Thoracic aorta (tissue), 2 donors: ENCODE measurements at places on chromosomes 5 and 9.

- DNase-seq, result no peak
These were observed 310.7 kb downstream of the RAB3C start for GRCh38 chr5:58893551-58893950.

DNA sequence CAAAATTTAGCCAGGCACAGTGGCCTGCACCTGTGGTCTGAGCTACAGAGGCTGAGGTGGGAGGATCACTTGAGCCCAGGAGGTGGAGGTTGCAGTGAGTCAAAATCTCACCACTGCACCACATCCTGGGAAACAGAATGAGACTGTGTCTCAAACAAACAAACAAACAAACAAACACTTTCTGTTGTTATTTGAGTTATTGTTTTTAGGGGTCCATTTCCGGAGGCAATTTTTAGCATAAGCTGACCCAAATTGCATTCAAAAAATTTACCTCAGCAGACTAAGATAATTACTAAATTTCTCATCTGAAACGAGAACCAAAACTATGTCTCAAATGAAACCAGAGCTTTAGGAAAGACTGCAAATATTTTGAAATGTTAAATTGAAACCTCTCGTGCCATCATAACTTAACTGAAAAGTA, 1485.1 kb downstream of the EFNA5 start:
- no peak for DNase-seq

DNA sequence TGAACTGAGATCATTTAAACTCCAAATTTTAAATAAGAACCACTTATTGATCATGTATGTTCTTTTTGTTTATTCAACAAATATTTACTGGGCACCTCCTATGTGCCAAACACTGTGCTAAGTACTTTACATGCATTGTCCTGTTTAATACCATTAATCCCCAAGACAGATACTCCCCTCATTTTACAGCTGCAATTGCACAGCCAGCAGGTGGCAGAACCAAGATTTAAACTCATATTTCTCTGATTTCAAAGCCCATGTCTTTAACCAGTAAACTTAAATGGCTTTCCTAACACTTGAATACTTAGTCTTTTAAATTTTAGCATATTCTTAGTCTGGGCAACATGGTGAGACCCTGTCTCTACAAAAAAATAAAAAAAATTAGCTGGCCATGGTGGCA, 43.4 kb upstream of the KIAA1958 start:
- DNase-seq, result no peak

GRCh38 chr9:5767968-5768932, 64.7 kb downstream of the ERMP1 start:
- DNase-seq, result no peak

- DNase-seq, result no peak
These were observed 1669.3 kb upstream of the CDH9 start for GRCh38 chr5:28707706-28708105.

GRCh38 chr9:98328770-98329169, 73.3 kb upstream of the TBC1D2 start:
- no peak for DNase-seq

DNA sequence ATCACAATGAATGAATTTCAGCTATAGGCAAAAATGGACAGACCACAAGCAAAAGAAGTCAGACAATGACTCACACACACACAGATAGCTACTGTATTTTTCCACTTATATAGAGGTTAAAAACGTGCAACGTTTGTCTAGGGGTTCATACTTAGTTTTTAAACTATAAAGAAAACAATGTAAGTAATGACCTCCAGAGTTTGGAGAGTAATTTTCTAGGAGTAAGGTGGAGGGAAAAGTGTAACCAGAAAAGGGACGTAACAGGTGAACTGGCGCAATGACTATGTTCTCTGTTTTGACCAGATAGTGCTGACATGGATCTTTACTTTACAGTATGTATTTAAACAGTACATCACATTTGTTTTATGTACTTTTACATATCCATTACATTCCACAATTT, 51.1 kb downstream of the FNIP1 start:
- DNase-seq, result no peak

GRCh38 chr5:144504929-144505577, 334.4 kb downstream of the KCTD16 start:
- DNase-seq, result no peak

DNA sequence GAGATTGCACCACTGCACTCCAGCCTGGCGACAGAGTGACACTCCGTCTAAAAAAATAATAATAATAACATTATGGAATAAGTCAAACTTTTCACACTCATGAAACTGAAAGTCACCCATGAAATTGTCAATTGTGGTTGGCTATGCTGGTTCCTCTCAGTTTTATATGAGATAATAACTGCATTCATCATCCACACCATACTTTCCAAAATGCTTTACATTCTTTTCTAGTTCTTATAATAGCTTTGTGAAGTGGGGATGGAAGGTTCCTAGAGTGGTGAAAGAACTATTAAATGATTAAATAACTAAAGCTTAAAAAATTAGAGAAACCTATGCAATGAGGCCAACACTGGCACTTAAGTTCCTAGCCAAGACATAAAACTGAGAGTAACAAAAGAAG, 12.6 kb upstream of the ASPN start:
- no peak for DNase-seq

DNA sequence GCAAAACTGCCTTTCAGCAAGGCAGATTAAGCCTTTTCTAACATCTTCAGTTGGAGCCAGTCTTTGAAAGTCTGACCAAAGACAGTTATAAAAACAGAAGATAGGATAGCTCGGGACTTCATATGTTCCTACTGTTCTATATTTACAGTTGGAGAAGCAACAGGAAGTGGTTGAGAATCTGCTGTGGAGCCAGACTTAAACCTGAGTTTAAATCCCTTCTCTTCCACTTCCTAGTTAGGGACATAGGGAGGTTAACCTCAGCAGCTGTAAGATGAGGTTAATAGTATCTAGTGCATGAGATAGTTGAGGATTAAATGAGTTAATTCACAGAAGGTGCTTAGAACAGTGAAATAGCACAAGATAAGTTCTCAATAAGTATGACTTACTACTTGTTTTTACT, 84.5 kb upstream of the FREM1 start:
- DNase-seq, result no peak

- DNase-seq, result no peak
These were observed 27.6 kb upstream of the CDKN2AIPNL start for GRCh38 chr5:134439210-134439654.

DNA sequence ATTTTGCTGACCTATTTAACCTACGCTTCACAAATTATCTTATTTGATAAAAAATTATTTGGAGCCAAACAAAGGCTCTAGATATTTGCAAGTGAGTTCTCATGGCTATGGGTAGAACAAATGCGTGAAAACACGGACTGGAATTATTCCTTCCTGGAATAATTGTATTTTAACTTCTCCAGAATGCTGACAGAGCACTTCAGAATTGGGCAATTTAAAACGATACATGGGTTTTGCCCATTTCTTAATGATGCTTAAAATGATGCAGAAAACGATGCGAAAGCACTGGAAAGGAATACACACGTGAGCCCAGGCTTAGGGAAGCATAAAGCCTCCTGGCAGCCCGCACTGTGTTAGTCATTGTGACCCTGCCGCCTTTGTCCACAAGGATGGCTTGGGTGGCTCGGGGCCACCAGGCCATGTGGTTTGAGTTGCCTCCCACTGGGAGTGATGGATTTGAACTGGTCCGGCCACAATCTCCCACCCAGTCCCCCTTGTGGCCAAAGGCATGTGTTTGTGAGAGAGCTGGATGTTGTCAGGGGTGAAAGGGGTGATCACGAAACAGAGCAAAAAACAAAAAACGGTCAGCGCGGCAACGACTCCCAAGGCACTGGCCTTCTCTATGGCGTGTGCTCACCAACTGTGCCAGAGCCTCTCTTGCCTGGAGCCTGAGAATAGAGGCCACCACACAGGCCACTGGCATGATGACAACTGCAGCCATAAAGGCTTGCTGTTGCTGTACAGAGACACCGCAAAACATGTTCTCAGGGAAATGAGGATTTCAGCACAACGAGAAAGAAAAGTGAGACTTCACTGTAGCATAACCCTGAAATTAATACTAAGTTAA, 234.2 kb upstream of the ADAMTS16 start:
- no peak for DNase-seq

- no peak for DNase-seq
These were observed 2074.5 kb downstream of the MAT2B start for GRCh38 chr5:165579911-165580310.

DNA sequence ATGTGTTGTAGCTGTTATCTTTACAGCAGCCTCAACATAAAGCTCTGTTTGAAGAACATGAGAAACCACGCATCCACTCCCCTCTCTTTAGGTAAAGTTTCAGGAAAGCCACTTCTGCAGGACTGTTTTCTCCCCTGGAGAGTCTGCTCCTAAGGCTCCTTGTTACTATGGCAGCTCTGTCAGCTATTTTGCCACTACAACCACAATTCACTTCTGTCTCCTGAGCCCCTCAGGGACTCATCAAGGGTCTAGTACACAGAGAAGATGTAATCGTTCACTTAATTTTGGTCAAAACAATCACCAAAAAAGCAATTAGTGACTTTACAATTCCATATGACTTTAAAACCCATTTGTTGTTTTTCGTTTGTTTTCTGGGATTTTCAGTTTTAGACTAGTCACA, 157.7 kb downstream of the FBN2 start:
- no peak for DNase-seq

GRCh38 chr9:126470241-126470993, 143.3 kb upstream of the LMX1B start:
- DNase-seq, result no peak

- DNase-seq, result no peak
These were observed 681 bp upstream of the ETF1 start for GRCh38 chr5:138543730-138544104.

DNA sequence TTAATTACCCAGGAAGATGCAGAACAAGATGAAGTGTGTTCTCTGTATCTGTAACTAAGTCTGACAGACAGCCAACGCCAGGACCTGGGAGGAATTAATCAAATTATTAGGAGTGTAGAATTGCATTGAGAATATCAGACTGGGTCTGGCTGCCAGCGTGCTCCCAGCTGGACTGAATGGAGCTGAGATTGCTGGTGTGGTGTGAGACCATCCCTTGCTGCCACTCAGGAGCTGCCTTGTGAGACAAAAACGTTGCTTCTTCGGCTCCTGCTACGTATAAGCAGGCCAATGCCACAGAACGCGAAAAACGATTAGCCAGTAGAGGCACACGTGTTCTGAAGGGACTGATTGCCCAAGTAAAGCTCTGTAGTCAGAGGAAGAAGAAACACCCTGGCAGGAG, 66.8 kb downstream of the AMBP start:
- no peak for DNase-seq

- DNase-seq, result no peak
These were observed 29.6 kb downstream of the DNM1 start for GRCh38 chr9:128232528-128233428.

GRCh38 chr9:96868709-96869108, 14.4 kb upstream of the ZNF782 start:
- DNase-seq, result no peak

DNA sequence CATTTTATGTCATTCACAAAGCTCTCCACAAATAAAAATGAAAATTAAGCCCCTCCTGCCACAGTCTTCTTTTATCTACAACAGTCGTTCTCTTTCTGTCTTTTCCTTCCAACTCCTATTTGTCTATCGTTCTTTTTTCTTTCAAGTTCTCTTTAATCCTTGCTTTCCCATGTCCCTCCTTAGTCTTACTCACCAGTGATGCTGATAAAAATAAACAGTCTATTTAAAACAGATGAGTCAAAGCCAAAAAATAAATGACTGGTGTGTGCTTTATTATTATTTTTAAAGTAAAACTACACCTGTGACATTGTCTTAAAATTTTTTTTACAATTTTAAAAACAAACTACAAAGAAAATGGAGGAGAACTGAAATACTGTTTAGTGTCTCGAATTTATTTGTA, 137.1 kb upstream of the TMEM161B start:
- no peak for DNase-seq

- no peak for DNase-seq
These were observed 24.3 kb upstream of the XPA start for GRCh38 chr9:97721396-97721795.

DNA sequence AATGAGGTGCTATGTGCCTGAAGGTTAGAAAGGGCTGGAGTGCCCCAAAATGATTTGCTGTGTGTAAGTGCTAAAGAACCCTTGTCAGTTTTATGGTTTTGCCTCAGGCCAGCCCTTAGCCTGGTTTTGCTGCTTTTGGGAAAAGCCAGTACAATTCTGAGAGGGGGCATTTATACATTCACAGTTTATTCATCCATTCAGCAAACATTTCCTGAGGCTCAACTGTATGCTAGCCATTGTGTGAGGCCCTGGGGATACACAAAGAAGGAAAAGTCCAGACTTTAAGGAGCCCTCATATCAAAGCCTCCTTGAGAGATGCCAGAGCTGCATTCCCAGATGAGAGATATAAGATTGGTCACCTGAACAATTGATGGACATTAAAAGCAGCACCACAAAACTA, 115.2 kb upstream of the PLCXD3 start:
- DNase-seq, result no peak
